GM10248 (cell line): ENCODE measurements at places on chromosomes 11 and 22.
A peak's percentile ranks its signal among the peaks of the same experiment; 100 is the strongest.

DNA sequence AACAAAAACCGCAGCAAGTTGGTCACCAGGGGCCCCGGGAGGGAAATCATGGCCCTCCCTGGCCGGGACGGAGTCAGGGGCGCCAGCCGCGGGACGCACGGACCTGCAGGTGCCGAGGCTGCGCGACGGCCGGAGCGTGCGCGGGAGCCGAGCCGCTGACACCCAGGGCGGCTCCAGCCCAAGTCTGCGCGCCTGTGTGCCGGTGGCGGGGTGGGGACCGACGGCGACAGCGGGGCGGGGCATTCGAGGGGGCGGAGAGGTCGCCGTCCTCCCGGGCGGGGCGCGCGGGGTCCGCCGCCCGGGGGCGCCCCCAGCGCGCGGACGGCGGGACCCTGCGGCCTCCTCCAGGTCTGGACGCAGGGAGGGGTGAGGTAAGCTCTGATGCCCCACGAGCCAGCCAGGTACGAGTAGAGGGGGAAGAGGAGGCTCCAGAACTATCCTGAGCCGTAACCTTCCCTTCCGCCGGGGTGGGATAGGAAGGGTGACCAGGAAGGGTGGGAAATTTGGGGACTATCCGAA, at the start of gene ESAM:
TSS of gene ESAM (minus strand) at position 186 of the 519 bp plus-strand sequence. CDS start at position 50, 136 bp downstream.
- peak; percentile 92 for DNase-seq

DNA sequence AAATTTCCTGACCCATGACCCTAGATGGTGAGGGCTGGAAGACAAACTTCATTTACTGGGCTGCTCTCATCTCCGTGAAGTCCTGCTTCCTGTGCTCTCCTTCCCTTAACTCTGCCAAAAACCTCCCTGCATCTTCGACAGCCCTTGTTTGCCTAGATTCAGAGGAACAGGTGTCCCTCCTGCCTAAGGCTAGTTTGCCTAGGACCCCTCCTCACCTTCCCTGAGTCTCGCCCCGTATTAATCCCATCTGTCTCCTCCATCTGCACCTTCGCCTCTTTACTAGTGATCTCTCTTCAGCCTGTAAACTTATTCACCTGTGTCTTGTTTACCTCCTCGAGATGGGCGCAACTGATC, 33.1 kb downstream of the EIF3F start:
- no peak for DNase-seq

GRCh38 chr11:117096201-117096991, 1.8 kb downstream of the SIK3 start:
- DNase-seq, result peak; percentile 75

GRCh38 chr22:26259510-26259909, 90.2 kb downstream of the SEZ6L start:
- DNase-seq, result no peak

- no peak for DNase-seq
These were observed 122.2 kb downstream of the C11orf58 start for GRCh38 chr11:16860617-16861016.

DNA sequence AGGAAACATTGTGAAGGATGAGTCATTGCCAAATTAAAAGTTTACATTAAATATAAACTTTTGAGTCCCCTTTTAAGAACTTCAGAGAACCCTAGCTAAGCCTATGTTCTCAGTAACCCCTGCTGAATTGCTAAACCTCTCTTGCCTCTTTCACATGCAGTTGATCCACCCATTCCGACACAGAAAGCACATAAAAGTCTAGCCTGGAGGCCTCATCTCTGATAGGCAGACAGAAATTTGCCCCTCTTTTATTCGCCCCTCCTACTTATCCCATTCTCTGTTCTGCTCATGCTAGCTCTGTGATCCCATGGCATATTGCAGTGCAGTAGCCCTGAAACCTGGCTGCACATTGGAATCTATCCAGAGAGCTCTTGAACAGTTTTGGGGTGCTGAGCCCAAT, 58.2 kb upstream of the PDE3B start:
- DNase-seq, result no peak

- DNase-seq, result no peak
These were observed 126.6 kb downstream of the DSCAML1 start for GRCh38 chr11:117670443-117670842.

- DNase-seq, result no peak
These were observed 21.0 kb downstream of the RTN4RL2 start for GRCh38 chr11:57481315-57481714.

DNA sequence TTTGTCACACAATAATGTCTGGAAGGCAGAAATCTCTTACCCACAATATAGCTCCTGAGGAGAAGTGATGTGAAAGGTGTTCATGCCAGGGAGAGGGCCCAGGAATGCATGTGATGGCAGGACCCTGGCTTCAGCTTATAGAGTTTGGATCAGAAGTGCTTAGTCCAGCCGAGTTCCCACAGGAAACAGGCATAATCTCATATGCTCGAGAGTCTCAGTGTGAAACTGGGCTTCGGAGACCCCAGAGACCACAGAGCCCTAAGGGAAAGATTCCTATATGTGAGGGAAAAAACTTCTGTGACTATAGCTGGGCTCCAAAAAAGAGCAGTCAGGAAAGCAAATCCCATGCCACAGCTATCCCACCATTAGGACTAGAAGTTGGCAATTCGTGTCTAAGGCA, at the start of gene OR52N5:
TSS of gene OR52N5 (minus strand) at position 101 of the 400 bp plus-strand sequence. CDS start 4,721 bp downstream, outside the sequence.
- no peak for DNase-seq

- DNase-seq, result no peak
These were observed 649 bp downstream of the PRRG4 start for GRCh38 chr11:32830413-32830738.

GRCh38 chr11:25350899-25351803, 854.3 kb downstream of the LUZP2 start:
- no peak for DNase-seq

- DNase-seq, result no peak
These were observed 174.5 kb downstream of the CEP164 start for GRCh38 chr11:117502015-117502778.

DNA sequence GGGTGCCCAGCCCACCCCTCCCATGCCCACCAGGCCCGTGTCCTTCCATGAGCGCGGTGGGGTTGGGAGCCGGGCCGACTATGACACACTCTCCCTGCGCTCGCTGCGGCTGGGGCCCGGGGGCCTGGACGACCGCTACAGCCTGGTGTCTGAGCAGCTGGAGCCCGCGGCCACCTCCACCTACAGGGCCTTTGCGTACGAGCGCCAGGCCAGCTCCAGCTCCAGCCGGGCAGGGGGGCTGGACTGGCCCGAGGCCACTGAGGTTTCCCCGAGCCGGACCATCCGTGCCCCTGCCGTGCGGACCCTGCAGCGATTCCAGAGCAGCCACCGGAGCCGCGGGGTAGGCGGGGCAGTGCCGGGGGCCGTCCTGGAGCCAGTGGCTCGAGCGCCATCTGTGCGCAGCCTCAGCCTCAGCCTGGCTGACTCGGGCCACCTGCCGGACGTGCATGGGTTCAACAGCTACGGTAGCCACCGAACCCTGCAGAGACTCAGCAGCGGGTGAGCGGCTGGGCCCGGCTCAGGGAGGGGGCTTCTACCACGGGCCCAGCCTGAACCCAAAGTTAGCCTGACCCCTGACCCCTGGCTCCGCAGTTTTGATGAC, 3.0 kb downstream of the PKP3 start:
- peak; percentile 91 for DNase-seq

GRCh38 chr22:20919718-20920117, 2.5 kb downstream of the CRKL start:
- DNase-seq, result no peak

DNA sequence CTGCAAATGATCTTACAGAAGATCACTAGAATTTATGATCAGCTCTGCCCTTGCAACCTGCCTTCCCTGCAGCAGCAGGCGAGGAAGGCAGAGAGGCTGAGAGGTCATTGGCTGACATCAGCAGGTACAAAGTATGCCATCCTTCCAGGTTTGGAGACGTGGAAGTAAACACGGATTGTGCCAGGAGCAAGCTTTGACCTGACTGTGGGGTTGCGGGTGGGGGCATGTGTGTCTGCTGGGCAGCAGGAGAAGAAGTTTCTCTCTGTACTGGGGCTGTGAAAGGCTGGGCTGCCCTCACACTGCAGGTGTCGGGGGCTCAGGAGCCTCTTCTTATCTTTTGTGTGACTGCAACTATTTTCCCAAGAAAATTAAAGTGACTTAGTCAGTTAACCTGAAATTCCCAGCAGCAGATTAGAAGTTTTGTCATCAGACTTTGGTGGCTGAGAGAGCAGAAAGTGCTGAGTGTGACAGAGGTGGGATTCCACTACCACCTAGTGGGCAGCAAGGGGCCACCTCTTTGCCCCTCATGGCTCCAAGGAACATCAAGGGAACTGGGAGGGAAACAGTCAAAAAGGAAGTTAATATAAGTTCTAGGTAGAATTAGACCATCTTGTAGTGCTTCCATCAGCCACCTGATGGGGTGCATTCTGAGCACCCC, 565.9 kb downstream of the ETS1 start:
- DNase-seq, result no peak

- DNase-seq, result no peak
These were observed 274.6 kb downstream of the BUD13 start for GRCh38 chr11:116498161-116498560.

GRCh38 chr11:490186-490929, 16.7 kb downstream of the RNH1 start:
- DNase-seq, result no peak

GRCh38 chr22:43036282-43036829, 21.4 kb upstream of the PACSIN2 start:
- no peak for DNase-seq

- no peak for DNase-seq
These were observed 139.0 kb downstream of the KCNC1 start for GRCh38 chr11:17873586-17873985.

DNA sequence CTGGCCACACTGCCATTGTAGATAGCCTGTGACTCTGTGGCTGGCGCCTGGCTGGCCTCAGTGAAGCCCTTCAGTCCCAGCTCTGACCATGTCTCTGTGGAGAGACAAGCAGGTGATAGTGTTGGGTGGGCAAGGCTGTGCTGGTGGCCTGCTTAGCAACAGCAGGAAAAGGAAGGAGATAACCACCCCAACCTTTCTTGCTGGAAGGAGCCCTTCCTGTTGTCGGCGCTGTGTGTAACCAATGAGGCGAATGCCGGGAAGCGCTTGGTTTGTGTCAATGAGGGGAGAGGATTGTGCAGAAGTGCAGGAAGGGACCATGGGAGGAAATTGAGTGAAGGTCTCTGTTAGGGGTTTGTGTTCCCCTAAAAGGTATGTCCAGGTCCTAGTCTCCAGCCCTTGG, 27.3 kb downstream of the PARVB start:
- DNase-seq, result no peak
